H1 (cell line): ENCODE measurements at places on chromosomes 5 and 9. TPM values are rescaled to one million over a fixed set of nuclear protein-coding genes. Genes with fewer than 3 reads are reported as not detected.

DNA sequence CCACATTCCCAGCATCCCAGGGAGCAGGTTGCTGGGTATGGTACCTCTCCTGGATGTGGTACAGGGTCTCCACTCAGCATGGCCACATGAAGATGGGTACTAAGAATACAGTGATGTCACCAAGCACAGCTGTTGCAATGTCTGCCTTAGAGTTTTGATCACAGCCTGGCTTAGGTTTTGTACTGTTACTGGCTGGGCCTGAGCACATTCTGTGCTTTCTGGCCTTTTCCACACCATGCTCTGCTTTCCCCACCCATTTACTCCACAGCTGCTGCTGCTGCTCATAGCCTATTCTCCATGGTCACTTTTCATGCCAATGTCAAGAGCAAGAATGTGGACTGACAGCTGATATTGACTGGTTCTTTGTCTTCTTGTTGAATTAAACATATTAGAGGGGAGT is 481.9 kb downstream of the ARHGEF28 start:
- H3K4me1 ChIP-seq, result no peaks in the 10 kb centered on the region
- H3K27ac ChIP-seq, result no peak overlapping the region
- H3K4me3 ChIP-seq, result no peak overlapping the region
- no peaks in the 10 kb centered on the region for H3K36me3 ChIP-seq

C9orf50 gene
- total RNA-seq, result not detected in 2 replicates

GRCh38 chr5:154367101-154367500 is 78.7 kb upstream of the SAP30L start:
- H3K27me3 ChIP-seq, result no peaks in the 10 kb centered on the region
- no peak overlapping the region for H3K27ac ChIP-seq
- no peak for DNase-seq
- peaks cover 11% of the 10 kb centered on the region for H3K4me1 ChIP-seq
- no peak overlapping the region for H3K4me3 ChIP-seq

GRCh38 chr5:87541033-87541432 is 128.3 kb upstream of the CCNH start:
- no peak overlapping the region for H3K27ac ChIP-seq
- H3K4me1 ChIP-seq, result no peaks in the 10 kb centered on the region
- no peaks in the 10 kb centered on the region for H3K36me3 ChIP-seq

S100Z gene
- total RNA-seq, result 0.30 TPM in 1 of 2 replicates, not detected in the other

TICAM2 gene
- total RNA-seq, result 0.67 TPM in 1 of 2 replicates, not detected in the other

PCDHGA10 gene
- total RNA-seq, result 2.1 and 2.2 TPM in 2 replicates

- no peak overlapping the region for H3K4me3 ChIP-seq
- H3K27me3 ChIP-seq, result no peaks in the 10 kb centered on the region
- H3K27ac ChIP-seq, result no peak overlapping the region
- H3K4me1 ChIP-seq, result no peaks in the 10 kb centered on the region
- no peaks in the 10 kb centered on the region for H3K36me3 ChIP-seq
These were observed 14.3 kb upstream of the GPX3 start for GRCh38 chr5:151005950-151006576.

FLT4 gene
- 7.7 TPM in 2 replicates for total RNA-seq

WDR38 gene
- not detected in 2 replicates for total RNA-seq

- peaks cover 19% of the 10 kb centered on the region for H3K4me1 ChIP-seq
- H3K27ac ChIP-seq, result no peak overlapping the region
- DNase-seq, result no peak
These were observed 1.8 kb upstream of the KLF4 start for GRCh38 chr9:107491081-107492053.

DNA sequence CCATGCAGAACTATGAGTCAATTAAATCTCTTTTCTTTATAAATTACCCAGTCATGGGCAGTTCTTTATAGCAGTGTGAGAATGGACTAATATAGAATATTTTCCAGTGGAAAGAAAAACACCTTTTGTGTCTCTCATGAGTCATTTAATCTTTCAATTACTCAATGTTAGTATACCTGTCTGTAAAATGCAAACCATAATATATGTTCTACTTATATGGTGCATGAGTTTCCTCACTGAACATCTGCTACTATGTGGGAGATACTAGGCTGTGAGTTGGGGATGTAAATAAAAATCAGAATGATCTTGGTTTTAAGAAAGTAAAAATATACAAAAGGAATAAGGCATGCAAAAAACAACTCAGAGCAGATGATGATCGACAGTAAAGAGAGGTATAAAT is 15.0 kb downstream of the CDH10 start:
- H3K27ac ChIP-seq, result no peak overlapping the region
- no peaks in the 10 kb centered on the region for H3K27me3 ChIP-seq
- H3K36me3 ChIP-seq, result no peaks in the 10 kb centered on the region
- no peak for DNase-seq
- H3K4me3 ChIP-seq, result no peak overlapping the region

GRCh38 chr5:107230367-107230766 is 440.4 kb downstream of the EFNA5 start:
- no peak for DNase-seq
- no peaks in the 10 kb centered on the region for H3K36me3 ChIP-seq
- H3K4me1 ChIP-seq, result no peaks in the 10 kb centered on the region
- no peak overlapping the region for H3K27ac ChIP-seq
- H3K27me3 ChIP-seq, result no peaks in the 10 kb centered on the region

GRCh38 chr9:3525836-3526164 is at the start of gene RFX3:
Gene RFX3, minus strand, starts transcription at chr9:3526001. Its CDS starts 130,413 bp downstream, at chr9:3395588.
- peak within 1 kb of the TSS; percentile 100 for H3K27ac ChIP-seq
- no peak for DNase-seq
- H3K36me3 ChIP-seq, result peaks cover 3% of the 10 kb centered on the region; the same call in 1 of the 2 replicates
- H3K27me3 ChIP-seq, result no peaks in the 10 kb centered on the region
- H3K4me3 ChIP-seq, result peak within 1 kb of the TSS; percentile 78

- no peak for DNase-seq
- no peaks in the 10 kb centered on the region for H3K27me3 ChIP-seq
- no peak overlapping the region for H3K27ac ChIP-seq
- H3K4me3 ChIP-seq, result no peak overlapping the region
- H3K36me3 ChIP-seq, result no peaks in the 10 kb centered on the region; the same call in 1 of the 2 replicates
These were observed 50.1 kb downstream of the CTNNA1 start for GRCh38 chr5:138803285-138803684.

DNA sequence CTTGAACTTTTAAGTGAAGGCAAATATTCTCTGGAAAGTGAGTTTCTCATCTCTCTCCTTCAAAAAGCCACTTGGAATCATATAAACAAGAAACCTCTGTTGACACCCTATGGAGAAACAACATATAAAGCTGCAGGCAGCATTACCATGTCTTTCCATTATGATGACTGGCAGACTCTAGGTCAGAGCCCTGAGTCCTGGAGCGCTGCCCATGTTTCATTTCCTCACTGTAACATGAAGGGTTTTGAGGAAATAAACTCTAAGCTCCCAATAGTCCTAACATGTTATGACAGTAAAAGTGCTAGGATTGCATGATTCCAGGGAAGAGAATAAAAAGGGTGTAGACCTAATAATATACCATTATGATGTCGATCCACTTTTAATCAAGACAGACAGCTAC is 220.6 kb downstream of the CTNND2 start:
- H3K36me3 ChIP-seq, result no peaks in the 10 kb centered on the region
- H3K4me1 ChIP-seq, result no peaks in the 10 kb centered on the region
- H3K27me3 ChIP-seq, result no peaks in the 10 kb centered on the region
- no peak overlapping the region for H3K4me3 ChIP-seq

- H3K27me3 ChIP-seq, result no peaks in the 10 kb centered on the region
- DNase-seq, result no peak
- H3K4me3 ChIP-seq, result no peak overlapping the region
- H3K27ac ChIP-seq, result no peak overlapping the region
- H3K4me1 ChIP-seq, result no peaks in the 10 kb centered on the region
These were observed 44.0 kb downstream of the NNT start for GRCh38 chr5:43646992-43647391.
